Stimulated activated CD8-positive, alpha-beta memory T cell treated with anti-CD3 and anti-CD28 coated beads, Interleukin-7, amount 100 ng/mL, for 48 hours (primary cell): ENCODE measurements at places on chromosomes 13 and 19.

GRCh38 chr19:41911889-41912731 is 16.1 kb downstream of the ERFL start:
- no peak for DNase-seq

DNA sequence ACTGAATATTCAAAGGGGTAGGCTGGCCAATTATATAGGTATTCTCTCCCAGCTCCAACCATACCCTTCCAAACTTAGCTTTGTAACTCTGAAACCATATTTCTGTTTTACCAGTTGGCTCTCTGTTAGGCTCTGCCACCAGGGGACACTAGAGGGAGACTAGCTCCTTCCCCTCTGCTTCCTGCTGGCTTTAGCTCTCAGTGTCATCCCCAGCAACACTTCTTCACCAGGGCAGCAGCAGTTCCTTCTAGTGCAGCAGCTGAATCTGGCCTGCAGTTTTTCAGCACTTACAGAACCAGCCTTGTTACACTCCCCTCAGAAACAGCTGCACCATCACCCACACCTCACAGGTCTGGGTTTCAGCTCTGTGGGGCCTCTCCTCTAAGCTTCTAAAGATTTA is 51.0 kb upstream of the DOCK9 start:
- no peak for DNase-seq

GRCh38 chr19:13165162-13165997 is 15.2 kb downstream of the IER2 start:
- DNase-seq, result no peak

GRCh38 chr13:21534760-21535159 is 69.2 kb downstream of the MICU2 start:
- DNase-seq, result no peak

- no peak for DNase-seq
Observed at GRCh38 chr13:60584976-60585375, 188.0 kb downstream of the TDRD3 start.

GRCh38 chr13:100646030-100646673 is 28.4 kb downstream of the TMTC4 start:
- no peak for DNase-seq
